Activated CD4-positive, alpha-beta T cell treated with anti-CD3 and anti-CD28 coated beads, Interleukin-10, Interleukin-2, amounts not matched to agents 100 ng/mL and 50 ng/mL, durations not matched to agents 16 hours and 8 hours (primary cell): ENCODE measurements at places on chromosomes 4 and X.

GRCh38 chrX:131812847-131813825 is 210.0 kb upstream of the STK26 start:
- DNase-seq: peak; percentile 92

DNA sequence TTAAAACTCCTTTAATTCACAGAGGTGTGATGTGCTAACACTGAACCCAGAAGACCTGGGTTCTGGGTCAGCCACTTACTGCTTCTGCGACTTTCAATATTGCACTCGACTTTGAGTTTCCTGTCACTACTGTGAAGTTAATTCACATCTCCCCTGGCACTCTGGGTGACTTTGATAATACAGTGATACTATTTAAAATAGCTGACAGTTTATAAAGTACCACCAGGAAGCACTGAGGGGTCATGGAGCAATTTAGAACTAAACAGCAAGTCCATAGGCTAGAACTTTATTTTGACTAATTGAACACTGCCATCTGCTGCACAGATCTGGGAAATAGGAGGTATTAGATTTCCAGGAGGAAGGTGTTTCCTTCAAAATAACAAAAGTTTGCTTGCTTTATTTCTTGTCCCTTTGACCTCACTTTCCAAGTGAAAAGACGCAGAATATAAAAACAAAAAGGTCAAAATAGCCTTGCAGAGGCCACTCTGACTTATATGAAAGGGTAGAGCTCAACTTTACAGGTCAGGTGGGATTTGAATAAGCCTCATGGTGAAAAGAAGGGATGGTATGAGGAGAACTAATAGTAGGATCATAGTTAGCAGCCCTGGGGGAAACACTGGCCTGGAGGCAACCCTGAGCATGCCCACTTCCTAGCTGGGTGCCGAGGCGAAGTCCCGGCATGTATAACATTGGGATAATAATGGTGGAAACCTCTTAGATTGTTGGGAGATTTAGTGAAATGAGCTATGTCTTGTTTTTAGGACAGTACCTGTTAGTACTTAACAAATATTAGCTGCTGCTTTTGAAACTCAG is 53.4 kb downstream of the ZNF518B start:
- peak; percentile 20 for DNase-seq

GRCh38 chrX:41890026-41890423 is 33.3 kb downstream of the CASK start:
- no peak for DNase-seq

DNA sequence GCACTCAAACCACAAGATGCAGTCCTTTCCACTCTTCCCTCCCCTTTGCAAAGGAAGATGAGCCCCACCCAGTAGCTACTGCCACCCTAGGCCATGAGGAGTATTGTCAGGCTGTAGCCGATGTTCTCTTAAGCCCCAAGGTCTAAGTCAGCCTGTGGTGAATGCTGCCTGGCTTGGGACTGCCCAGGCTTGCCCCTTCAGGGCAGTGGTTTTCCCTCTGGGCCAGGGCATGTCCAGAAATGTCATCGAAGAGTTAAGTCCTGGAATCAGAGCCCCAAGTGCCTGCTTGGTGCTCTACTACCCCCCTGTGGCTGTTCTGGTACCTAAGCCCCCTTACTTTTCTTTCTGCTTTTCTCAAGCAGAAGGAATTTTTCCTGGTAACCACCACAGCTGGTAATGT is 11.8 kb upstream of the PGK1 start:
- DNase-seq: peak; percentile 28

DNA sequence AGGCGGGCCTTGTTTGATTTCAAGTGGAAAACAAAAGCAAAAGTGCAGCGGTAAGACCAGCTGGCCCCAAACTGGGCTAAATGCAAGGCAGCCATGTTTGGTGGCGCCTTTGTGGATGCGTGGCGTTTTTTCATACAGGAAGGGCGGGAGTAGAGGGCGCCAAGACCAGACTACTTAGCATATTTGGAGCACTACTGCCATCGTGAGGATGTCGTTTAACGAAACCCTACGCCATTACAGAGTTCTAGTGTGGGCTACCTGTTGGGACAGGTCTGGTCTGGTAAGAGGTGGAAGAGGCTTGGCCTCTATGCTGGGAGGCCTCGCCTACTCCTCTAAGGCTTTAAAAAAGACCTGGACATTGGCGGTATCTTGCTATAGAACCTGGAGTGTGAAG is 230.7 kb upstream of the STK26 start:
- peak; percentile 93 for DNase-seq
